Suppressor macrophage treated with lipopolysaccharide for 4 hours (primary cell): ENCODE measurements at places on chromosomes 3 and 15.

DNA sequence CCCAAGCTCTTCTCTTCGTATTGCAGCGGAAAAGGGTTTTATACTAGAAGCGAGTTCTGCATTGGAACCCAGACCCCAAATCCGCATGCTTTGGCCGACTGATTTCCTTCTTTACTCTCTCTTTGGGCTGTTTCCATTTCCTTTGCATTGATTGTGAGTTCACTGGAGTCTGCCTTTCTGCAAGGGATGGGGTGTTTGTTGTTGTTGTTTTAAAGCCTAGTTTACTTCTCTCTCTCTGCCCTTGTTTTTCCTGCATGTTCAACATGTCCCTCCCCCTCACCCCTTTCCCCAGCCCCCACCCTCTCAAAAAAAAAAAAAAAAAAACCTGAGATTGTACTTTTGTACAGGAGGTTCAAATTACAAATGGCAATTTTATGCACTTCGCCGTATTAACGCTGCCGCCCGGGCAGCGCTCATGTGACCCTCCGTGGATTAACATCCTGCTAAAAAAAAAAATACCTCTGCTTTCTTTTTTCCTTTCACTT is 2.2 kb downstream of the NR2F2 start:
- DNase-seq: no peak

DNA sequence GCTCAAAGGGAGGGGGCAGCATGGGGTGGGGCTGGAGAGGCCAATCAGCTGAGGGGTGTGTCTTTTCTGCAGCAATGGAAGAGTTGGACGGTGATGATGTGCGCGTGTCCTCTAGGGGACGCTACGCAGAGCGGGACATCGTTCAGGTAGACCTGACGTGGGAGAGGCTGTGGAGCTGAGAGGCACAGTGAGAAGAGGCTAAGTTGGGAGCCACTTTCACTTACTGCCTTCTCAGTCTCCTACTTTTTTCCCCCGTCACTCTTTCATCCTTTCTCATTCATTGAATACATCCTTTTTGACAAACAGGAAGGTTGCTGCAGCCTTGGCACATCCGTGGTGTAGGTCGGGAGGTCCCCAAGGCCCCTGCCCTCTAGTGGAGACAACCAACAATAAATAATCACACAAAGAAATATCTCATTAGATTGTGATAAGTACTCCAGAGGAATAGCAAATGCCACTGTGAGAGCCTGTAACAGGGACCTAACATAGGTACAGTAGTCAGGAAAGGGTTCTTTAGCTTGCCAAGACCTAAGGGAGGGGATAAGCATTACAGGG is 4.4 kb upstream of the BRPF1 start:
- DNase-seq: peak; percentile 41

- DNase-seq: peak; percentile 34
Observed at GRCh38 chr3:172846103-172846561, 95.6 kb downstream of the ECT2 start.

DNA sequence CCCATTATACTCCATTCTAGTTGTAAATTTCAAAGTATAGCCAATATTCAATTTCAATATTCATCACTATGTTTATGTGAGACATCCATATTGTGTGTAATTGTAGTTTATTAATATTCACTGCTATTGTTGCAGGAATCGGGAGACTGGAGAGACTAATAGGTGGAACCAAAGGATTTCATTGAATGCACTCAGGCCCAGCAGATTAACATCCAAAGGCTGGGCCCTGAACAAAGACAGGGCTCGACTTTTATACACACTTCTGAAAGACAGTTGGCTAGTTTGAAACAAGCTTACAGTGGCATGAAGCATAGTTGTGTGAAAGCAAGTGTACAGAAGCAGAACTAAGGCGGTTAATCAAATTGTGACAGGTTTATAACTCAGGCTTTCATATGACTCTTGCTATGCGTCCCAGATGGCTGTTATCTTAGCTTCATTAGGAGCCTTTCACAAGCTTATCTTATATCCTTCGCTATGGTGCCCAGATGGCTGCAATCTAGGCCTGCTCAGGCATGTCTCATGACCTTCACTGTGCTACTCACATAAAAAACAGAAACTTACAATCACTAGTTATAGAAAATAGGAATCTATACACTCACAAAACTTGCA is 1038.8 kb upstream of the EPHA6 start:
- no peak for DNase-seq

DNA sequence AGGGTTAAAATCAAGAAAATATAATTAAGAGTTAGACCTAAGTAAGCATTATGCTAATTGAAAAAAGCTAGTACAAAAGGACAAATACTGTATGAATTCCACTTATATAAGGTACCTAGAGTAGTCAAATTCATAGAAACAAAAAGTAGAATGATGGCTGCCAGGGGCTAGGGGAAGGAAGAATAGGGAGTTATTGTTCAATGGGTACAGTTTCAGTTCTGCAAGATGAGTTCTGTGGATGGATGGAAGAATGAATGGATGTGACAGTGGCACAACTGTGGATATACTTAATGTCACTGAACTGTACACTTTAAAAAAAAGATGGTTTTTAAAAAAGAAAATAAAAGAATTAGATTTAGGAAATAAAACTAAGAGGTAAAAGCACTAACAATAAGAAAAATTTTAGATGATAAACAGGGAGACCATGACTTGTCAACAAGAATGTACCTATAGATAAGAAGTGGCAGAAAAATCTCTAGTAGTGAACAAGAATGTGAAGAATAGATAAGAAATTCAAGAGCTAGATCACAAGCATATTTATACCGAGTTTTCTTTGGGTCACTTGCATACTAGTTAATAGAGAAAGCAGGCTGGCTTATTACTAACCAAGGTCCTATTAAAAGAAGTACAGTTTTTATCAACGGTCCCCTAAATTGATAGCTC is 5.5 kb downstream of the IFT80 start:
- DNase-seq: no peak

GRCh38 chr3:177441813-177442646 is 244.7 kb upstream of the TBL1XR1 start:
- peak; percentile 73 for DNase-seq

- DNase-seq: no peak
Observed at GRCh38 chr15:57229051-57229450, 147.3 kb upstream of the CGNL1 start.

GRCh38 chr3:180828723-180829408 is 83.6 kb upstream of the FXR1 start:
- DNase-seq: no peak

DNA sequence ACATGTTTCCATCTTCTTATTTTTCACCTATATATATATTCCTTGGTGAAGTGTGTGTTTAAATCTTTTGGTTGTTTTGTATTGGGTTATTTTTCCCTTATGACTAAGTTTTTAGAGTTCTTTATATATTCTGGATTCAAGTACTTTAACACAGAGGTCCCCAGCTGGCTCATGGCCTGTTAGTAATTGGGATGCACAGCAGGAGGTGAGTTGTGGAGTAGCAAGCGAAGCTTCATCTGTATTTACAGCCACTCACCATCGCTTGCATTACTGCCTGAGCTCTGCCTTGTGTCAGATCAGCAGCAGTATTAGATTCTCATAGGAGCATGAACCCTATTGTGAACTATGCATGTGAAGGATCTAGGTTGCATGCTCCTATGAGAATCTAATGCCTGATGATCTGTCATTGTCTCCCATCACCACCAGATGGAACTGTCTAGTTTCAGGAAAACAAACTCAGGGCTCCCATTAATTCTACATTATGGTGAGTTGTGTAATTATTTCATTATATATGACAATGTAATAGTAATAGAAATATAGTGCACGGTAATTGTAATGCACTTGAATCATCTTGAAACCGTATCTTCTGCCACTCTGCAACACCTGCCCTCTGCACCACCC is 151.6 kb downstream of the RSRC1 start:
- DNase-seq: no peak
